ENCODE measurements at places on chromosomes 11 and 22.

GRCh38 chr11:65066805-65067291 lies 8.5 kb upstream of the NAALADL1 start:
- DNase-seq: no peak

GRCh38 chr11:28833670-28834069 lies 725.5 kb downstream of the METTL15 start:
- no peak for DNase-seq

GRCh38 chr11:65500387-65501185 lies 1.7 kb downstream of the MALAT1 start:
- peak; percentile 64 for DNase-seq

DNA sequence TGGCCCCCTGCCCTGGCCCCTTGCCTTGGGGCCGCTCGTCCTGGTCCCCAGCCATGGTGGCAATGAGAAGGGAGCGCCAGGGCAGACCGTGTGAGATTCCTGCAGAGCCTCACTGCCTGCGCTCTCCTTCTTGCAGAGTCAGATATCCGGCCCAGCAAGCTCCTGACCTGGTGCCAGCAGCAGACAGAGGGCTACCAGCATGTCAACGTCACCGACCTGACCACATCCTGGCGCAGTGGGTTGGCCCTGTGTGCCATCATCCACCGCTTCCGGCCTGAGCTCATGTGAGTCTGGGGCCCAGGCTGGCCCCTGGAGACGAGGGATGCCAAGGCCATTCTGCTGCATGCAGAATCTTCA lies 114.1 kb downstream of the MICAL2 start:
- peak; percentile 97 for DNase-seq

DNA sequence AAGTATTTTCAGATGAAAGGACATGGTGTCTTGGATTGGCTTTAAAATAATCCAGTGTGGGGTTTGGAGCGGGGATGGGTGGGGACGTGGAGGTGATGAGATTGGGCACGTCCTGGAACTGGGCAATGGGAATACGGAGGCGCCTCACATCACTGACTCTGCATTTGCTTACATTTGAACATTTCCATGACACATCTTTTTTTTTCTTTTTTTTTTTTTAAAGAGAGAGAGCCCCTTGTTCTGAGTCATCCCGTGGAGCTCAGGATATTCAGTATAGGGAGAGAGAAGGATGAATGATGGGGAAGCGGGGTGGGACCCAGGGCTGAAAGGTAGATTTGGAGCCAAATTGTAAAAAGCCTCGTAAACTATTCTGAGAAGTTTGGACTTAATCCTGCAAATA lies 142.7 kb downstream of the FBXO7 start:
- DNase-seq: no peak

GRCh38 chr22:16819249-16819648 lies 6.0 kb downstream of the XKR3 start:
- DNase-seq: no peak

DNA sequence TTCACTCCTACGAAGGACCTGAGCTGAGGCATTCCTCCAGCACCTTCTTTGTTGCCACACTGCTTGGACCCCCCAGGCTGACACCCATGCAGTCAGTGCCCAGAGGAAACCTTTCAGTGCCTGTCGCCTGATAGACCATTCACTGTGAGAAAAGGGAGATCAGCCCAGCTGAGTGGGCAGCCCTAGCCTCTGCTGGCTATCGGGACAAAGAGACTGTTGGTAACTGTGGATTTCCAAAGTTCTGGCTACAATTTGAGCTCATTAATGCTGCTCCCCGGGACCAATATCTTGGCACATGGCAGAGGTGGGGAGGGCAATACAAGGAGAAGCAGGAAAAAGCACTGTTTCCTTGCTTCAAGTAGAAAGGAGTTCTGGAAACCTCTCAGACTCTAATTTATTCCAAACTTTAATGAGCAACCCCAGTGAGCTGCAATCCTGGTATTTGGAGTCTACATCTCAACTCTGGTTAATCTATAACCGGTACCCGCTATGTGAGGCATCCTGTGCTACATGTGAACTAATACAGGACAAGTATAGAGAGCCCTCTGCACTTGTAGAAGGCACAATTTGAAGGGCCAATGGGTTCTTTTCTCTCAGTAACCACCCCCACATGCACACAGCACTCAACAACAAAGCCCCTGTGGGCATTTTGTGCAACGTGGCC lies 200.7 kb upstream of the NCAM1 start:
- no peak for DNase-seq

- no peak for DNase-seq
Observed at GRCh38 chr22:25134028-25134427, 65.6 kb upstream of the CRYBB3 start.

- peak; percentile 16 for DNase-seq
Observed at GRCh38 chr11:63874511-63874910, 35.6 kb downstream of the MARK2 start.

- no peak for DNase-seq
Observed at GRCh38 chr11:75782540-75783263, 14.1 kb downstream of the DGAT2 start.

DNA sequence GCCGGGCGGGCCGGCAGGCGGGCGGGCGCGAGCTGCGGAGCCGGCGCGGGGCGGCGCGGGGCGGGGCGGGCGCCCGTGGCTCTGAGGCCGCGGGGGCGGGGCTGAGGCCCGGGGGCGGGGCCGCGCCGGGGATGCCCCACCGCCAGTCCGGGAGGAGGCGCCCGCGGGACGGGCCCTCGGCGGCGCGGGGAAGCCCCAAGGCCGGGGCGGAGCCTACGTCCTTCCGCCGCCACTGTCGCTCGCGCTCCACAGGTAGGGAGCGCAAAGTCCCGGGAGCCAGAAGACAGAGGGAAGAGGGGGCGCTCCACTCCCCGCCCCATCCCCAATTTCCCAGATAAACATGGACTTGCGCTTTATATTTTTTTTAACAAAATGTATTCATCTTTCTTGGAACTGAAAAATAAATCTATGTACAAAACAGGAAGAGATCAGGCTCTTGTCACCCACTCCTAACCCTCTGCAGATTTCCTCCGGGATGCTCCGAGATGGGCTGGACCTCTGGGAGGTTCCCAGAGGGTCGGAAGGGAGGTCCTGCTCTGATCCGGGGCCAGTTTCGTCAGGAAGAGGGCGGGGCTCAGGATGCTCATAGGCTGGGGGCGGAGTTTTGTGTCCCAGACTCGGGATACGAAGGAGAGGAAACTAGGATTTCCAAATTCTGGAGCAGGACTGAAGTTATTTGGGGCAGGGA lies at the start of gene MAP4K2:
MAP4K2 (minus strand) TSS at position 57 of the 688 bp plus-strand sequence. CDS start 65 bp downstream, outside the sequence.
- DNase-seq: peak; percentile 84

GRCh38 chr11:72038491-72038890 lies 39.8 kb downstream of the IL18BP start:
- no peak for DNase-seq

- DNase-seq: peak; percentile 97
Observed at GRCh38 chr11:110337570-110338193, 41.3 kb upstream of the RDX start.

DNA sequence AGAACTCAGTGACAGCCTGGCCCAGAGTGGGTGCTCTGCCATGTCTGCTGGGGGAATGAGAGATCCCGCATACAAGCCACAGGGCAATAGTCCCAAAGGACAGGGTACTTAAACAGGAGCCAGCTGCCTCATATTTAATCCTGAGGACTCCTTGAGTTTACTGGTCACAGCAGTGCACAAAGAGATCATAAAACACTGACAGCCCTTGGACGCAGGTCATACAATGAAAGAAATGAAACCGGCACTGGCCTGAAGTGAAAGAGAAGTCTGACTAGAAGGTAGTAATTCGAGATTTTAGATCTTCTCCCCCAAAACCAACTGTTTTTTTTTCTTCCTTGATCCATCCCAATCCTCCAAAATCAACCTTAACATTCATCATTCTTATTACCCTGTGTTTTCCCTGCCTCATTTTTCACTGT lies 299.8 kb upstream of the SYN3 start:
- DNase-seq: no peak

Measured in trophoblast cell (in vitro differentiated cells and primary cell).